ENCODE measurements at places on chromosomes 13 and 19. TPM values are rescaled to one million over a fixed set of nuclear protein-coding genes. Genes with fewer than 3 reads are reported as not detected.

GRCh38 chr13:109403012-109403421, 383.4 kb downstream of the IRS2 start:
- no peak overlapping the region for H3K27ac ChIP-seq
- H3K4me3 ChIP-seq: no peak overlapping the region
- H3K27me3 ChIP-seq: no peaks in the 10 kb centered on the region
- H3K36me3 ChIP-seq: no peaks in the 10 kb centered on the region

Gene ADAMTSL5
- total RNA-seq: not detected

Gene TEAD2
- 5.3 TPM for total RNA-seq

DNA sequence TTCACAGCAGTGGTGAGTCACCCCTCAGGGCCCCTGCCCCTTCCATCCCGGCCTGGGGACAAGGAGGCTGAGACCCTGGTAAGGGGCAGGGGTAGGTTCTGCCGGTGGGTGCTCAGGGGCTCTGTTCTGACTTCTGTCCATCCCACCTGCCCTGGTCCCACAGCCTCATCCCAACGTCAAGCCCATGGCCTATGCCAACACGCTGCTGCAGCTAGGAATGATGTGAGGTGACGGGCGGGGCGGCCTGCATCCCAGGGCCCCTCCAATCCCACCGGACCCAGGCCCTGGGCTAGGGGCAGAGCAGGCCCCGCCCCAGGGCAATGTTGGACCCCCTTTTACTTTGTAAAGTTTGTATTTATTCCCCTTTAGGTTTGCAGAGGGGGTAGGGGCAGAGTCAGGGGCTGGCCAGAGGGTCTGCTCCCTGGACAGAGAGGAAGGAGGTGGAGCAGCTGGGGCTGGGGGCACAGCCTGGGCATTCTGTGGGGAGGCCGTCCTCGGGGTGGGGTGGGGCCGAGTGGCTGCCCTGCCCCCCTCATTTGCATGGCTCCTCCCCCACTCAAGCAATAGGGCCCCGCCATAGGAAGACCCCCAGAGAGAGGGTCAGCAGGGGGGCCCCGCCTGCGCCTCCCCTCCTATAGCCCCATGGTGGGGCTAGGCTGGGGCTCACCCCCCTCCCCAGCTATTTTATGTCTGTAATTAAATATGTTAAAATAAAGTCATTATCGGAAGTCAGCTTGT, 23.1 kb downstream of the CCDC8 start:
- no peaks in the 10 kb centered on the region for H3K4me1 ChIP-seq
- peaks cover 65% of the 10 kb centered on the region for H3K36me3 ChIP-seq
- H3K27ac ChIP-seq: no peak overlapping the region
- H3K4me3 ChIP-seq: no peak overlapping the region

DNA sequence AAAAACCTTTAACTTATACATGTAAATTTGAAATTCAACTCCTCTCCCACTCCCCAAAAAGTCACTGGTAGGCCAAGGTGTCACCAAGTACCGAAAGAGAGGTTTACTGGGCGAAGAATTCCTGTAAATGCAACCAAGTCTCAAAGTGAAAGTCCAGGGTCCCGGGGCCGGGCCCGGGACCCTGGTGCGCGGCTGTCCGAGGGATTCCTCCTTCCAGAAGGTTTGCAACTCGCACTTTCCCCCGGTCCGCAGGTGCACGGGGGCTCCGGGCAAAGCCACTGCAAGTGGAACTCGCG, 1.1 kb downstream of the STK24 start:
- H3K36me3 ChIP-seq: peaks cover 6% of the 10 kb centered on the region
- H3K4me1 ChIP-seq: peaks cover 59% of the 10 kb centered on the region
- peak overlapping the region; percentile 81 for H3K27ac ChIP-seq
- DNase-seq: no peak

DNA sequence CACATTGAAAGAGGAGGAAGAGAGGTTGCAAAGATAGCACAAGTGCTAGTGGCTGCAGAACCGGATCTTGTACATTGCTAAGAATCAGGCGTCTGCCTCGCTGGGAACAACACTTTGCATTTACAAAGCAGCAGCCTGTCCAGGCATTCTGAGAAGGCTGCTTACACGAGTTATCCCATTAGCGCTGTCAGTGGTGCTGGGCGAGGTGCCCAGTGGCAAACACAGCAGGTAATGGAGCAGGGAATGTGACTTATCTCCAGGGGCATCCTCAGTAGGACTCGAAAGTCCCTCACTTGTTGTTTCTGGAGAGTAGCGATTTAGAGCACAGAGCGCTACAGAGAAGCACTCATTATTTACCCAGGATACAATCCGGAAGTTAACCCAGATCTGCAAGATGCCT, 209.6 kb downstream of the OLFM4 start:
- H3K27ac ChIP-seq: no peak overlapping the region
- H3K36me3 ChIP-seq: no peaks in the 10 kb centered on the region
- no peak for DNase-seq

Measured in activated B cell treated with CpG ODN at 0.5 μM for 24 hours (primary cell).